SK-N-SH (cell line): ENCODE measurements at places on chromosomes 6 and 20. TPM values are rescaled to one million over a fixed set of nuclear protein-coding genes. Genes with fewer than 3 reads are reported as not detected.
A peak's percentile ranks its signal among the peaks of the same experiment; 100 is the strongest.

Gene C6orf58
- 0.07 TPM in 1 of 2 replicates, not detected in the other for polyA plus RNA-seq

Gene BPIFB2
- polyA plus RNA-seq, result not detected in 2 replicates

GRCh38 chr20:44683263-44684046 is 31.7 kb upstream of the CCN5 start:
- peak; percentile 75 for DNase-seq

DNA sequence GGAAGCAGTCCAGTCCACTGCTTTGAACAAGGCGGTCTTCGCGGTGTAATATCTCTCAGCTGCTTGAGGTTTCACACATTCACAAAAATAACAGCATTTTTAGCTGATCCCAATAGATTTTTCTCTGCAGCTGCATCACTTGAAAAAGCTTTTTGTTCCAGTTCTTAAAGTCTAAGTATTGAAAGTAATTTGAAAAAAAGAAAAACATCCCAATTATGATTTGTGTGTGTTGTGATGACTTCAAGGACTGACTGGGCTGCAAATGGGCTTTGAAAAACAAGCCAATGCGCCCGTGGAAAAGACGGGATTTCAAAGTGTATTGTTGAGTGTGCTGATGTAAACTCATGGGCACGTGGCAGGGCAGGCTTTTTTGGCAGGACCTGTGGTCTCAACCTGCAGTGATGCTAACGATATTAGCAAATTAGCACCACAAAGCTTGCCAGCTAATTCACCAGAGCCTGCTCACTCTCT is 151.1 kb downstream of the TMEM242 start:
- no peak for DNase-seq

- no peak for DNase-seq
Observed at GRCh38 chr20:6311841-6312655, 189.2 kb upstream of the FERMT1 start.

- DNase-seq, result no peak
Observed at GRCh38 chr6:79617518-79617941, 13.6 kb upstream of the SH3BGRL2 start.

DNA sequence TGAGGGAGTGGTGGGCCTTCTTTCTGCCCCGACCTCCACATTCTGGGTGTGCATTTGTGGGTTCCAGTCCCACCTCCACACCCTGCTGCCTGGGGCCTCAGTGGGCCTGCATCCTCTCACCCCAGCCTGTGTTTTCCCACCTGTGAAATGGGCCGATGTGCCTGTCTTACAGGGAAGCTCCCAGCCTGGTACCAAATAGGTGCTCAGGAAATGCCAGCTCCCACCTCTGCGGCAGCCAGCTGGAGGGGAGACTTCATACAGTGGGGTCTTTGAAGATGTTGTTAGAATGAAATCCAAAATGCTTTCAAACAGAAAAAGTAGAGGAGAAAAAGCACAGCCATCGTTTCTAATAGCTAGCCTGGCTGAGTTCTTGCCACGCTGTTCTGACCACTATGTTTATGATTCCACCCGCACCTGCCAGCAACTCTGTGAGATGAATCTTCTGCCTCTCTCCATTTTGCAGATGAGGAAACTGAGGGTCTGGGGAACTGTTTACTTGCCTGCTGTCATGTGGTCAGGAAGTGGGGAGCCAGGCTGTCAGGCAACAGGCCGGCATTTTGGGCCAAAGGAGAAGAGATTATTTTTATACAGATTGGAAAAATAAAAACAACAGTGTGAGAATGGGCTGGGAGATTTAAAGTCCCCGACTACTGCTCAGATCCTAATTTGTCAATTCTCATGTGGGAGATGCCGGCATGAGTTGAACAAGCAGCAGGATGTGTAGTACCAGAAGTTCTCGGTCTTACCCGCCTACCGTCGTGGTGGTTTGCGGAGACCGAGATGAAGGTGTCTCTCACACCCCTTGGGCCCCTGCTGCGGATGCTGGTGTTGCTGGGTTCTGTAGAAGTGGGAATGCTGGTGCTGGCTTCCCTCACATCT is 4.6 kb downstream of the TMEM181 start:
- no peak for DNase-seq

GRCh38 chr20:8853805-8854338 is 215.0 kb upstream of the PLCB4 start:
- DNase-seq, result peak; percentile 61

DNA sequence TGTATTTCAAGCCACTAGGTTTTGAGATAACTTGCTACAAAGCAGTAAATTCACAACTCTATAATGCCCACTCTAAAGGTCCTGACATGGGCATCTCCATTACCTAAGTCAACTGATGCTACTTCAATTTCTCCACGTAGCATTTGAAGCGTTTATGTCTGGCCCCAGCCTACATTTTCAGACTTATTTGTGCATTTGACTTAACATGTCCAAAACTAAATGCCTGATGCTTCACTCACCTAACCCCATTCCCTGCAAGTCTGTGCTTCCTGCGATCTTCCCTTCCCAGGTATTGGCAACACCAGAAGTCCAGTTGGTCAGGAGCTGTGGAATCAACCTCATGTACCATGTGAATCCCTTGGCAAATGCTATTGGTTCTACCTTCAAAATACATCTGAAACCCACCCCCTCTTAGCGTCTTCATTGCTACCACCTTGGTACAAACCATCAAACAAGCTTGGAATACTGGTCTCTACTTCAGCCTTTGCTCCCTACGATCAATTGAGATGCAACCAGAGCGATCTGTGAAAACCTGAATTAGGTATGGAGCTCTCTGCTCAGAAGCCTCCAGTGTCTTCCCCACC is 12.8 kb upstream of the ZNFX1 start:
- no peak for DNase-seq

GRCh38 chr6:75143191-75143590 is 62.7 kb downstream of the COL12A1 start:
- DNase-seq, result no peak

DNA sequence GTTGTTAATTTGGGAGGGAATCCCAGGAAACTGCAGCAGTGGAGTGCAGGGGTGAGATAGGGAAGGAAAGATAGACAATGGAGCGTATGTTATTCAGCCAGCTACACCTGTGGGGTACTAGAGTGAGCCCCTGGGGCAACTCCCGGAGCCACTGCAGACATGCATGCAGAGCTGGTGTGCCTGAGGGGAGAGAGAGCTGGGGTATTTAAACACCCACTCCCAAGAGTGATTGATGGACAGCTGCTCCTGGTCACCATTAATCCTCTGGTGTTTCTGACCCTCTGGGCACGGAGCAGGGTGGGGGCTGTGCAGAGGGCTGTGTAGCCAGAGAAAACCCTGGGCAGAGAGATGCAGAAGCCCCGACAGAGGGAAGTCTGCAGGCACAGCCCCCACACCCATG is 146.7 kb upstream of the CDH4 start:
- DNase-seq, result no peak

GRCh38 chr20:8144282-8145245 is 12.5 kb downstream of the PLCB1 start:
- no peak for DNase-seq

- no peak for DNase-seq
Observed at GRCh38 chr6:151063352-151063751, 176.4 kb upstream of the AKAP12 start.

DNA sequence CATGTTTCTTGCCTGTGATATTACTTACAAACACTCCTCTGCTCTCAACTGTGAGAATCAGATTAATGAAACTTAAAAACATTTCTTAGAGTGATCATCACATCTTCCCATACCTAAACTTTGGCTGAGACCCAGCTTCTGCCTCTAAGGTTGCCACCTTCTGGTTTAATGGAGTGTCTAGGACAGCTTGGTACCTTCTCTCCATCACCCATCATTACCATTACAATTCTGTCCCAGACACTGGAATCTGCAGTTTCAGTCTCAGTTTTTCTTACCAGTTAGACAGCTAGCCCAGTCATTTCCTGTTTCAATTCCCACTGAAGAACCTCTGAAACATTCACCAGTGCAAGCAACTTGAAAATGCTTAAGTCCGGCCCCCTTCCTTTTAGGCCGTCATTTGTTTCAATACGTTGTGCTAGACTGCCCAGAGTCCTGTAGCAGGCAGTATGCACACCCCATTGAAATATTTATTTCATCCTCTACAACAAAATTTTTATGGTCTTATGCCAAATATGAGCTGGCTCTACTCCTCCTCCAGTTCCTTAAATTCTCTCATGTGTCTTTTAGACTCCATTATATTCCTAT is 107.0 kb upstream of the FOXO3 start:
- no peak for DNase-seq
